Activated T-helper 2 cell treated with anti-CD3 and anti-CD28 coated beads, Interferon-gamma antibody, Interleukin-2, Interleukin-4, amounts not matched to agents 10 μg/mL and 5 μg/mL and 100 μg/mL, durations not matched to agents 14 hours and 24 hours and 36 hours (primary cell): ENCODE measurements at places on chromosomes 3 and 15.
A peak's percentile ranks its signal among the peaks of the same experiment; 100 is the strongest.

- DNase-seq = no peak
Observed at GRCh38 chr15:101047301-101047781, 128.2 kb downstream of the LRRK1 start.

- peak; percentile 86 for DNase-seq
Observed at GRCh38 chr15:63600616-63601025, 3.4 kb downstream of the FBXL22 start.

GRCh38 chr3:46245146-46245545, 2.9 kb downstream of the CCR3 start:
- DNase-seq = no peak

- no peak for DNase-seq
Observed at GRCh38 chr3:101223016-101223415, 97.4 kb downstream of the IMPG2 start.

GRCh38 chr15:59191855-59192237, 14.8 kb upstream of the LDHAL6B start:
- no peak for DNase-seq

DNA sequence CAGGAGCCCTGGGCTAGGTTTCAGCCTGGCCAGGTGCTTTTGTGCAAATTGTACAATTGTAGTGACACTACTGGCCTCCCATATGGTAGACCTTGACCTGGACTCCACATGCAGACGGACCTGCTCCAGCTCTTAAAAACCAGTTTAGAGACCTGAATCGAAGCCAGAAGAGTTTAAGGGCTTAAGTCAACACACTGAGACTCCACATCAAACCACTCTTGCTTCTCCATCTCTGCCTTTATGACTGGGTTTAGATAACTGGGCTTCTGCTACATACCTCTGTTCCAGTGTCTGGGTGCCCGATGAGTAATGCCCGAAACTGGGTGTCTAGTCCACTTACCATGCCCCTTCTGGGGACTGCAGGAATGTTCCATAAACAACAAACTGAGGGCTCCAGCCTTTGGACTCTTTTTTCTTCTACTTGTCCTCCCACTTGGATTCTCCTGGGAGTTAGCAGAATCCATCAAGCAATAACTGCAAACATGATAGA, 32.8 kb downstream of the TMEM212 start:
- no peak for DNase-seq

- no peak for DNase-seq
Observed at GRCh38 chr15:69701198-69701597, 248.6 kb downstream of the RPLP1 start.

DNA sequence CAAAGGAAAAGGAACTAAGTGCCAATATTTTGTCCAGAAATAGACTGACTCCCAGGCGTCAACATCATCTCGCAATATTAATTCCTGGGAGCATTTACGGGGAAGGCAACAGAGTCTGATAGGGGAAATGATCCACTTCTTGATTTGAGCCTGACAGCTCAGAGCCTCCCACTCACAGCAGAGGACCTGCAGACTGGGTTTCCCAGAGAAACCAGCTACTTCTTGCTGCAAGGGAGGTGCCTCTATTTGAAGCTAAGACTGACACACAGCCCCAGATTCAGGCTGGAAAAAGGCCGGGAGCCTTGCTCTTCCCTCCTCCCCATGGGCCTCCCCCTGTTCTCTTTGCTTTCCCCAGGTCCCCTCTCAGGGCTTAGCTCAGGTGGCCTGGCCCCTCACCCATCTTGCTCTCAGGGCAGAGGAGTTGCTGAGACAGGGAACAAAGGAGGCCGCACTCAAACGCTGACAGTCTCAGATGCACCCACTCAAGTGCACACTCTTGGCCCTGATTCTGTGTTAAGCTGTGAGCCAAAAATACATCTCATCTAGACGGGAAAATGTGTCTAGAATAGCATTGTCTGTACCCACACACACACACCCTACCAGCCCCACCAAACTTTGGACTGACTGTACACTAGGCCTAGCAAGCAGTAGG, 49.8 kb upstream of the DCLK3 start:
- DNase-seq = no peak

DNA sequence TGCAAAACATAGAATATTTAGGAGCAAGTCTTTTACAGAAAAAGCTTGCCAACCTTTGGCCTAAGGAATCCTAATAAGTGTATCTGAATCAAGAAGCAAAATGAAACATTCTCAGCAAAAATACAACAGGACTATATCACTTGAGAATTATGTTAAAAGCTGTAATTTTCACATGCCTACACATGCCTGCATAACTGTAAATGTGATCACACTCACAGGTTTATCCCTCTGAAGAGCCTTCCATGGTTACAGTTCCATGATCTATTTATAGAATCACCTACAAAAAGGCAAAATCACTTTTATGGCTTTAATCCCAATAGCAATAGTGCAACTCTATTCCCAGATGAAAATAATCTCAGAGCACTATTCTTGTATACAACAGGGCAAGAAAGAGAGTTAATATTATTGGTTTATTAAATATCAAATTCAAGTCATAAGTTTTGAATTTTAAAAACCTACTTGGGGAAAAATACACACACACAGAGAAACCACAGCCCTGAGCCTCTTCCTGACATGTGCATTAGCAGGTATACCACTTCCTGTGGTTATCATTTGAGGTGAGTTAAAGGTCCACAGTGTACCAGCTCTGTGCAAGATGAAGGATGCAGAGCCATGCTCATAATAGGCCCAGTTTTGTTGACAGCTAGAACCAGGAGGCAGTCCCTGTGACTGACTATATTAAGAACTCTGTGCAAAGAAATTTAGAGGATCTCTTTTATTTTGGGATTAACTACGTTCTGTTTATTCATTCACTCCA, 252.5 kb upstream of the TGFBR2 start:
- peak; percentile 68 for DNase-seq

DNA sequence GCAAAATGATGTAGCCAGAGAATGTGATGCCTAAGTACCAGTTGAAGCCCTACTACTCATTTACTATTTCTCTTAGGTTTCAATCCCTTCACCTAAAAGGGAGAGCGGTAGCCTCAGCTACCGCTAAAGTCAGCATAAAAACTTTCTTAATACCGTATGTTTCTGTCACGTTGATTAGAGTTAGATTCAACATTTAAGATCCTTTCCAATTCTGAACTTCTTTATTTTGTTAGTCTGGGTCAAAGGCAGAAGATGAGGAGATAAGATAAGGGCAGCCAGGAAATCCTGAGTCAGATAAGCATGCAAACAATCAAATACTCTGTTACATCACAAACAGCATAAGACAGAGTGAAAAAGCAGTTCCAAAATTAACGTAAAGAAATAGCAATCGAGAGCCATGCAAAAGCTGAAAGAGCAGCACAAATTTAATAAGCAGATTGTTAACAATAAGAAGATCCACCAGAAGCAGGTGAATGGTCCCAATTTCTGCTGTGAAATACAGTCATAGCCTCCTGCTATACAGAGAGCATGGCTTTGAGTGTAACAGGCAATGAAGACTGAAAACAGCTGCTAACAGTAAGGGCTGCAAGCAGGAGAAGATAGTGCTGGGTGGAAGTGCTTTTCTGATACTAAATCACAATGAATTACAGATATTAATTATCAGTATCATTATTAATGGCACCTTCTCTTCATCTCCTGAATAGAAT, 3.0 kb downstream of the TMEM207 start:
- DNase-seq = no peak

- DNase-seq = no peak
Observed at GRCh38 chr3:100006570-100007271, 107.6 kb downstream of the FILIP1L start.

DNA sequence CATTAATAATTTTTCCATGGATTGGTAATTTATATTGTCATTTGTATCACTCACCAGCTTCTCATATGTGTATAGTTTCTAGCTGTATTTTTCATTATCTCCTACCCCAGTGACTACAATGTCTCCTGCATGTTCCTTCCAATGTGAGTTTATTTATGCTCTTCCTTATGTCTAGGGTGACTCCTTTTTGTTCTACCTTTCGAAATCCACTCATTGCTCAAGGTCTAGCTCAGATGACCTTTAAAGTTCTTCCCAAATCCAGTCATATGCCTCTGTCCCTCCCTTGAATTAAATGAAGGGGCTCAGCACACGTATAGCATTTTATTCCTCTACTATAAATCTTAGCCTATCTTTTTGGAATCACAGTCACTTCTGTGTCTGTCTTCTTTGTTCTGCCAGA, 53.0 kb downstream of the TMEM45A start:
- no peak for DNase-seq

DNA sequence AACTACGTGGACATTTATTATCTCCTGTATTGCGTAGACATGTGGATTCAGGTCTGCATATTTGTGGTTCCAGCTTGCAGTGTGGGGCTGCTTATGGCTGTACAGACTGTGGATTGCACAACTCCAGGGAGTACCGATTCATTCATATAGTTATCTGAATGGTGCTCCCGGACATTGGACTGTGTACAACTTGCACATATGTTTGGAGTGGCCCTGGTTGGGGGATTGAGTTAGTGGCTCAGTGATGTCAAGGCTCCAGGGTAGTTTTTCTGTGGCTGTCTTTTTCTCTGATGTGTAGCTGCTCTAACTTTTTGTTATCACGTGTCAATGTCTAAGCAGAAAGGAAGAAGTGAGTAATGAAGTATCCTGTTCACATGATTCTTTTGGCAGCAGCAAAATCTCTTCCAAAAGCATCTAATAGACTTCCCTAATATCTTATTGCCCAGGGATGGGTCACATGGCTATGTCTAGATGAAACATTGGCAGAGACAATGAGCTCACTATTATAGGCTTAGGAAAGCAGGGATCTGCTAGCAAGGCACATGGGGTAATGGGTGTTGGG, 15.8 kb downstream of the ST3GAL6 start:
- DNase-seq = no peak

DNA sequence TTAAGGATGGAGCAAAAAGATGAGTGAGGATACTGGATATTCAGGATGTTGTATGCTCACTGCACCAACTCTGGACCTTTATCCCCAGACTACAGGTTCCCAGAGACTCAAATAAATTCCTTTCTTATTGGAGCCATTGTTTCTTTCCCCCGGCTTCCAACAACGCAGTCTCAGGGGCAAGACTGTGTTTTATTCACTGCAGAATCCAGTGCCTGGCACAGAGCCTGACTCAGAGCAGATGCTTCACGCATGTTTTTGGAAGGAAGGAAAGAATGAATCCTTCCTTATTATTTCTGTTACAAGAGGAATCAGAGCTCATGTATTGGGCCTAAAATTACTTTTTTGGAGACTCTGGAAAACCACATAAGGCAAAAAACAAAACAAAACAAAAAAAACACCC, 96.0 kb upstream of the VGLL4 start:
- DNase-seq = no peak

DNA sequence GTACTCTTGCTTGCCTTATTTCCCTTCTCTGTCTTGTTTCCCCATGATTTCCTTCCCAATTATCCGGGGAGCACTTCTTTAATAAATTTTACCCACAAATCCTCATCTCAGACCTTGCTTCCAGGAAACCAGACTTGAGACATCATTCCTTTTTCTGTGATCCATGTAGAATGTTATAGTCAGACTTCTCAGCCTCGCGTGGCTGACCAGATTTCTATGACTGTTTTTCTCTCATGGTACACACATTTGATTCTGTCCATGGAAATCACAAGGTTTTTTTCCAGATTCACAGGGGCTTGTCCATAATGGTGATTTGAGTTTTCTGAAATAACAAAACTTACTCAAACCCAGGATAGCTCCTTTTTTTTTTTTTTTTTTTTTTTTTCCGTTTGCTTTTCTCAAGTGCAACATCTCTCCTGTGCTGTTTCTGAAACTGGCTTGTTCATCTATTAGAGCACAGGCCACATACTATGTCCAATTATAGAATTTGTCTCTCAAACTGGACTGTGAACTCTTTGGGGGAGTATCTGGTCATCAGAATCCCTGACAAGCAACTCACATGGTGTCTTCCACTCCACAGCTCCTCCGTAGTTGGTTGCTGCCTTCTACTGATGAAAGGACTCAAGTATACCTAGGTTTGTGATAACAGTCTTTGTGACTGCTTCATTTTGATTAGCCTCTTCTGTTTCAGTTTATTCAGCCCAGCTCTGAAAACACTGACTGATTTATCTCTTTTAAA, 50.8 kb downstream of the RBMS3 start:
- DNase-seq = no peak

GRCh38 chr3:141288336-141288990, 56.8 kb downstream of the PXYLP1 start:
- DNase-seq = no peak

DNA sequence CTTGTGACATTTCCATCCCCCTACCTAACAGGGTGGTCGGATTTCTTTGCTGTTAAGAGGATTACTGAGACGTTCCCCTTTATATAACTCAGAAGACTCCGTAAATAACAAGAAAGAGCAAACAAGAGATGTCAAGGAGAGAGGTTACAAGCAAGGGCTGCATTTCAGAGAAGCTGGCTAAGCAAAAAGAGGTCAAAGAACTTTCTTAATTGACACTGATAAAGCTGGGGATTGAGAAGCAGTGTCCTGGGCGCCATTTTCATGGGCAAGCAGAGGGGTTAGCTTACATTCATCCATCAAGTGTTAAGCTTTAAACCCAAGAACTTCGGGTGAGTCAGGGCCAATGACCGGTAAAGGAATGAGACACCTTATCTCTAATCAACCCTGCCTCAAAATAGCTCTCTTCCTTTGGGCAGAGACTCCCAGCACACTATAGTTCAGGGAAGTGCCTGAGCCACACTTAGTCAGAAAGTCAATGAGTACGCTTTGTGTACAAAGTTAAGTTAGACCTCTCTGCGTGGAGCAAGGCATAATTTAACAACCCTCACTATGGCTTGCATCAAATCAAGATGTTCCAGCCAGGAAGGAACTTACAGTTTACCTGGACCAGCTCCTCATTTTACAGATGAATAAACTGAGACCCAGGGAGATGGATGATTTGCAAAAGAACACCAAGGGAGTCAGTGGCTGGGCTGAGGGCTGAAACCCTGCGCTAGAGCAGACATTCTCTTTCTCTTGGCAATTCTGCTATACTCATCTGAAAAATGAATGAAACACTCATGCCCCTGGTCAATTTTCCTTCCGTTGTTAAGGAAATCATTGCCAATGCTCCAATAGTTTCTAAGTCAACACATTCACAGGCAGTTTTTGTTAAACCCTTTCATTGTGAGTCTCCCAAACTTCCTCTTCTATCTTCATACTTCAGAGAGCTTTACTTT, 44.6 kb downstream of the CCNL1 start:
- no peak for DNase-seq

GRCh38 chr3:185813691-185814215, 11.1 kb downstream of the IGF2BP2 start:
- DNase-seq = no peak

DNA sequence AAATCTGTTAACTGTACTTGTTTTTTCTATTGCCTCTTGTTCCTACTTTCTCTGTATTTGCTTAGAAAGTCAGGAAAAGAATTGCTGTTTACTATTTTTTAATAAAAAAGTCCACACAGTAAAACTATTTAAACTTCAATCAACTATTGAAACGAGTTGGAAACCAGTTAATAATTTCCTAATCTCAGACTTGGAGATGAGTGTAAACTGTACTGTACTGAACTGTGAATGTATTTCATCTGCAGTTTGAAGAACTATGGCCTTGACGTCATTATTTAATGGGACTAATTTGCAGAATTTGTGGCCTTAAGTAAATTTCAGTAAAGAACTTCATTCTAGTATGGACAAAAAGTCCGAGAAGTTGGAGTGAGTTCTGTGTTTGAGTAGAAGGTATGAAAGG, 89.1 kb downstream of the LRRC28 start:
- DNase-seq = no peak

- DNase-seq = no peak
Observed at GRCh38 chr3:189488241-189488767, 142.9 kb upstream of the TP63 start.

- no peak for DNase-seq
Observed at GRCh38 chr3:67531181-67532101, 123.0 kb downstream of the SUCLG2 start.
